ENCODE measurements at places on chromosomes 7 and 10.

DNA sequence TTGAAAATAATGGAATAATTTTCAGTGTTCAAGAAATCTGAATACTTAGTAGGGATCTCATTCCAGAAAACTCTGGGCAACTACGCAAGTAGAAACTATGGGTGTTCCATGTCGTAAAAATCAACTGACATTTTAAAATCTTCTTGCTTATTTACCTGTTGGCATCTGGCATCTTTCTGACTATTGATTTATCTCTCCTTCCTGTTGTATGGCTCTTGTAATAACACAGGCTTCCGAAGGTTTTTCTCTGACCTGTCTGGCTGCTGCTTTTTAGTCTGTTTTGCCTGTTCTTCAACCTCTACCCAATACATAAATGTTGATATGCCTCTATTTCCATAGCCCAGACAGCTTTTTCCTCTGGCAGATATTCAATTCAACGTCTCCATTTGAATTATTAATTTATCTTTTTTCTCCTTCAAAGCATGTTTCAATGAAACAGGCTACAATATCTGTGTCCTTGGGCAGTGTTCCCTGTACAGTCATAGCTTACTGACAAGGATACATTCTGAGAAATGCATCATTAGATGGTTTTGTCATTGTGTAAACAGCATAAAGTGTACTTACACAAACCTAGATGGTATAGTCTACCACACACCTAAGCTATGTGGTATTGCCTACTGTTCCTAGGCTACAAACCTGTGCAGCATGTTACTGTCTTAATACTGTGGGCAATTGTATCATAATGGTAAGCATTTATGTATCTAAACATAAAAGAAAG, 105.9 kb upstream of the ETV1 start:
- no peak for DNase-seq

DNA sequence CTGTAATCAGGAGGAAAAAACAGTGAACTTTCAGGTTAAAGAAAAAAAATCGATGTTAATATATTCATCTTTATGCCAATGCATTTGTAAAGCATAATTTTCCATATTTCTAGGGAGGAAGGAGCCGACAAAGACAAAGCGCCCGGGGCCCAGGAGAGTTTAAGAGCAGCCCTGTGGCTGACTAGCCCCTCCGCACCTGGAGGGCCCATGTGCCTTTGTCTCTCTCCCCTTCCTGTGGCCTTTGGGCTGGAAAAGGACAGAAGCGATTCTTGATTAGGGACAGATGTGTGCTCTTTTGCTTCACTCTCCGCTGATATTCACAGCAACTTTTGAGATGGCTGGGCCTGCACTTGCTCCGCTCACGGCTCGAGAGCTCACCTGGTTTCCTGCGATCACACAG, 23.1 kb downstream of the DDC start:
- no peak for DNase-seq

DNA sequence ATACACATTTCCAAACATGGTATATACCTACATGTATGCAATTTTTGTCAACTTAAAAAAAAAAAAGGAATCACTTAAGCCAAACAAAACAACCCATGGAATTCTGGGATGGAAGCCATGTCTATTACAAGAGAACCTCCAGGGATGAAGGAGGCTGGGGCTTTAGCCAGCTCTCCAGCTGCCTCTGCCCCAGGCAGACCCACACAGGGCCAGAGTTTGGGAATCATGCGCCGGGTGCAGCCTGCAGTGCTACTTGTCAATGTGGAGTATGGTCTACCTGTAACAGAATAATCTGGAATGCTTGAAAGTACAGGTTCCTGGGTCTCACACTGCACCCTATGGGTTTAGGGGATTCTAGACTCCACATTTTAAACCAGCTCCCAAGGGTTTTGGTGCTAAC, 10.8 kb downstream of the ATP6V0E2 start:
- no peak for DNase-seq

- DNase-seq, result no peak
Measured at GRCh38 chr10:102275343-102275742, 30.0 kb downstream of the GBF1 start.

- DNase-seq, result no peak
Measured at GRCh38 chr10:22599636-22600228, 114.6 kb downstream of the PIP4K2A start.

- DNase-seq, result no peak
Measured at GRCh38 chr7:99146979-99147378, 3.1 kb upstream of the SMURF1 start.

- DNase-seq, result no peak
Measured at GRCh38 chr7:107768263-107768662, 24.3 kb downstream of the CBLL1 start.

- DNase-seq, result no peak
Measured at GRCh38 chr10:70564113-70564725, 38.3 kb downstream of the PRF1 start.

GRCh38 chr10:26334232-26334931, 103.8 kb upstream of the APBB1IP start:
- no peak for DNase-seq

- no peak for DNase-seq
Measured at GRCh38 chr10:48418189-48418788, 111.8 kb downstream of the MAPK8 start.

- no peak for DNase-seq
Measured at GRCh38 chr7:115356139-115356746, 434.3 kb downstream of the MDFIC start.

- no peak for DNase-seq
Measured at GRCh38 chr7:17623546-17624185, 316.6 kb downstream of the SNX13 start.

- no peak for DNase-seq
Measured at GRCh38 chr7:93547716-93548115, 26.8 kb downstream of the CALCR start.

GRCh38 chr7:105222953-105223352, 165.8 kb downstream of the SRPK2 start:
- DNase-seq, result no peak

- no peak for DNase-seq
Measured at GRCh38 chr7:28688651-28689050, 269.5 kb downstream of the TRIL start.

GRCh38 chr10:52313933-52314821, at the start of gene DKK1:
Gene DKK1, plus strand, starts transcription at chr10:52314281. Its CDS starts 154 bp downstream, at chr10:52314435.
- no peak for DNase-seq

- no peak for DNase-seq
Measured at GRCh38 chr10:5751601-5752253, 61.5 kb downstream of the GDI2 start.

DNA sequence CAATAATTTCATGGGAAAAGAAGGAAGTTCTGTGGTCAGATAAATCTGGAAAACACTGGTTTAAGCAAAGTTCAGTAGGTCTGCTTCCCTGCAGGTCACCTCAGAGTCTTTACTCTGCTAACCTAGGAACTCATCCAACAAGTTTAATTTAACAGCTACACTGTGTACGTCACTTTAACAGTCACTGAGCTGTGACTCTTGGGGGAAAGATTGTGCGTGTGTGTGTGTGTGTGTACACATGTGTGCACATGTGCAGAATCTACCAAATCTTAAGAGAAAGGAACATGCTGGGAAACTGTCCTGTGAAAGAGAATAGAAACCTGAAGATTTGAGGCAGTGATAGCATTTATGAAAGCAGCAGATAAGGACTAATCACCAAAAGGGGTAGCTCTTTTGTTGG, 62.6 kb downstream of the IKZF1 start:
- DNase-seq, result no peak

GRCh38 chr10:101375076-101375475, 21.1 kb downstream of the BTRC start:
- DNase-seq, result no peak

- DNase-seq, result no peak
Measured at GRCh38 chr7:105876964-105877601, 684 bp upstream of the ATXN7L1 start.

DNA sequence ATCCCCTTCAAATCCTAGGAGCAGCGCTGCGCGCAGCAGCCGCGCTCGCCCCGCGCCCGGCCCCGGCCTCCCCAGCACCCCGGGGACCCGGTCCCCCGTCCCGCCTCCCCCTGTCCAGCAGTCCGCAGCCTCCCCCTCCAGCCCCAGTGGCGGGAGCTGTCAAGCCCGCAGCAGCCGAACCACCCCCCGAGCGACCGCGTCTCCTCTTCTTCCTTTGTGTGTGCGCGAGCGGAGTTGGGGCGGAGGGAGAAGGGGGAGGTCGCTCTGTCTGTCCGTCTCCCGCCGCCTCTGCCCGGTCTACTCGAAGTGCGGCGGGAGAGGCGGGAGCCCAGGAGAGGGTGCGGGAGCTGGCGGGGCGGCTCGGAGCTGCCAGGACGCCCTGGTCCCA, 375 bp upstream of the CHN2 start:
- DNase-seq, result no peak

GRCh38 chr7:12477620-12478019, 74.0 kb upstream of the VWDE start:
- no peak for DNase-seq

DNA sequence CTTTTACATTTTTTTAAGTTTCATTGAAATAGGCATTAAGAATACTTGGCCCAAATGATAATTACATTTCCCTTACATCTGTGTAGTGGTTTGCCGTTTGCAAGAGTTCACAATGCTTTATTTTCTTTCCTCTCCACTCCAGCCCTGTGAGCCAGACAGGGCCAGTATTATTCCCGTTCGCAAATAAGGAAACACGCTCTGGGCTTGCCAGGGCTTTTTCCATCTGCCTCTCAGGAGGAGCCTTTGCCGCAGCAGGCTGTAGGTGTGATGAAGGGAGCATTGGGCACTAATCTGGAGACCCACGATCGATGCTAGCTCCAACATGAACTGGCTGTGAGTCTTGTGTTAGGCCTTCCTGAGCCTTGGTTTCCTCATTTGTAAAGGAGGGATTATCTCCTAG, 154.4 kb downstream of the GALNT17 start:
- no peak for DNase-seq

GRCh38 chr10:122246830-122247520, 24.1 kb upstream of the BTBD16 start:
- no peak for DNase-seq

GRCh38 chr10:77114181-77114821, 523.3 kb downstream of the KCNMA1 start:
- no peak for DNase-seq

DNA sequence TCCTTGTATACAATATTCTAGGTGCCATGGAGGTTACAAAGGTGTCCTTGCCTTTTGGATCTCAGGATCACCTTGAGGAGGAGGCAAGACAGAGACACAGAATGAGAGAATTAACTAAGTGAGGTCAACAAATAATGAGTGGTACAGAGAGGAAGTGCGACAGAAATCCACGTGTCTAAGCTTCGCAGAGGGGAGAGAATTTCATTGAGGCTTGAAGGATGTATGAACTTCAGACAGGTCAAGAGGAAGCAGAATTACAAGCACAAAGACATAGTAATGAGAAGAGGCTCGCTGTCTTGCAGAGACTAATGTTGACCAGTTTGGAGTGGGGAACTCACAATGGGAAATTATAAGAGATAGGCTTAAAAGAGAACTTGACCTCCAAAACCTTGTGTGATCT, 308.7 kb downstream of the FRMD4A start:
- DNase-seq, result no peak

DNA sequence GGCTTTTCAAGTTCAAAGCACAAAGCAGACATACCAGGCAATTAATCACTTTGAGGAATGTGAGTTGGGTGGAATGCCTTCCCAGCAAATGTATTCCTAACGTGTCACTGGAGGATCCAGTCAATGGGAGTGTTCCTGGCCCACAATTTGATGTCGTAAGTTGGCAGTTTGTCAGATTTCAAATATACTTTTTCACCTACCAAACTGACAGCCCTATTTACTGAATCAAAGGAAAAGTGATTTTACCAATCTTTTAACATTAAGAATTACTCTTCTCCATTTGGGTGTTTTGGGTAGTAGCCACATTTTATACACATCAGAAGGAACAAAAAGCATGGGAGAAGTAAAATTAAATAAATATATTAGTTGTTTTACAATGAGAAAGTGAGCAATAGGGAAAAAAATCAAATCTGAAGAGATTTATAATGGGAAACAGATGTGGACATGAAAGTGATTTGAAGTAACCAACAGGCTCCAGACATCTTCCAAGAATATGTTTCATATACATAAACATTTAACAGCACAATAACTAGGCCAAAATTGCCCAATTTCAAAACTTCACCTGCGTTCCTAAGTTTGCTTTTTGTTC, 222.9 kb downstream of the MTERF1 start:
- no peak for DNase-seq

- DNase-seq, result no peak
Measured at GRCh38 chr10:20677340-20677739, 219.8 kb downstream of the NEBL start.

DNA sequence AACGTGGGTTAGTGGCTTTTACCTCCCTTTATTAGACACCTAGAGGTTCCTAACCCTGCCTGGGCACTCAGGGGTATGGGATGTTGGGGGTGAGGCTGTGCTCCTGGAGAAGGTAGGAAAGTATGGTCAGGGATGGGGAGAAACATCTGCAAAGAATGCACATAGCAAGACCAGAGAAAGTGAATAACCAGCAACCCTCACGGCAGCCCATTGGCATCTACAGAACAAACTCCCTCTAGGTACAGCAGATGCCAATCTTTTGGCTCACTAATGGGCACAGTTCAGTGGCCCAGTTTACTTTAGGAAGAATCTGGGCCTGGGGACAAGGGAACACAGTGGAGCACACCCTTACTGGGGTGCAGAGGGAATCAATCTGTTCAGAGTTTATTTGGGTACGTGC, 143.9 kb downstream of the JAZF1 start:
- no peak for DNase-seq

DNA sequence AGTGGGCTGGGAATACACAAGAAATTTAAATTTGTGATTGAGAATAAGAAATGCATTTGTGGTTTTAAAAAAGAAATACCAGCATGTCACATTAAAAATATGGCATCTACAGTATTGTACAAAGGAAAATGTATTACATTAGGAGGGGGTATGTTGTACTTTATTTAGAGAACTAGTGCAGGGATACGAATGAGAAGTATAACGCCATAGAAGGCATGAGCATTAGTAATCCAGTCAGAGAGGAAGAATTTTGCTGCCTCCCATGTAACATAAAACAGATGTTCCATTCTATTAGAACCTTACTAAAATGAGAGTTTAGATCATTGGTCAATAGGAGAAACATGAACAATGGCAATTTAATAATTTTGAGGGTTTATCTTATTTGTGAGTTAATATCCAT, 182.2 kb downstream of the ADK start:
- no peak for DNase-seq

DNA sequence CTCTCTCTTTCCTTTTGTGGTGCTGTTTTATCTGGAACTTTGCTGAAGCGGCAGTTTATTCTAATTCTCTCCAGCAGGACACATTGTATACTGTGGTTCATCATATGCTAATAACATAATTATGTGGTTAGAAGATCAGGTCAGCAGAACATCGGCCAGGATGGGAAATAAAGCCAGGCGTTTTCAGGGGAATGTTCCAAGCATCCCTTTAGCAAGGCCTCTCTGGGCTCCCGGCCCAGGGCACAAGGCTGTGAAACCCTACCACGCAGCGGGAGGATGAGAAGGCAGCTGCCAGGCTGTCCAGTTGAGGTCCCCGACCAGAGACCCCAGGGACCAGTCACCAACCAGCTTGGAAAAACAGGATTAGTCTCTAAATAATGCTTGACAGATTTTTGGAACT, 112.2 kb upstream of the GALNT17 start:
- DNase-seq, result no peak

- DNase-seq, result no peak
Measured at GRCh38 chr7:118306771-118307170, 82.3 kb downstream of the ANKRD7 start.

GRCh38 chr7:85426487-85426960, 239.7 kb upstream of the SEMA3D start:
- DNase-seq, result no peak

- DNase-seq, result no peak
Measured at GRCh38 chr10:9024210-9024609, 969.7 kb downstream of the GATA3 start.

GRCh38 chr10:71971769-71972555, 7.8 kb downstream of the CHST3 start:
- no peak for DNase-seq

All from stimulated activated CD4-positive, alpha-beta T cell treated with anti-CD3 and anti-CD28 coated beads, TNF-alpha, amount 100 ng/mL, for 1 hour (primary cell).